Activated effector memory CD4-positive, alpha-beta T cell treated with Interleukin-2 at 50 U/mL for 16 hours (primary cell): ENCODE measurements at places on chromosomes 12 and 14.

- no peak for DNase-seq
Observed at GRCh38 chr14:82055515-82056115, 522.0 kb upstream of the SEL1L start.

GRCh38 chr12:72236071-72236705 is 36.0 kb upstream of the TRHDE start:
- no peak for DNase-seq

GRCh38 chr12:46261646-46262045 is 7.2 kb downstream of the SLC38A1 start:
- DNase-seq = no peak

GRCh38 chr14:52310541-52310940 is 3.6 kb upstream of the PTGER2 start:
- no peak for DNase-seq

GRCh38 chr14:74235017-74235416 is 4.2 kb upstream of the VSX2 start:
- DNase-seq = no peak

DNA sequence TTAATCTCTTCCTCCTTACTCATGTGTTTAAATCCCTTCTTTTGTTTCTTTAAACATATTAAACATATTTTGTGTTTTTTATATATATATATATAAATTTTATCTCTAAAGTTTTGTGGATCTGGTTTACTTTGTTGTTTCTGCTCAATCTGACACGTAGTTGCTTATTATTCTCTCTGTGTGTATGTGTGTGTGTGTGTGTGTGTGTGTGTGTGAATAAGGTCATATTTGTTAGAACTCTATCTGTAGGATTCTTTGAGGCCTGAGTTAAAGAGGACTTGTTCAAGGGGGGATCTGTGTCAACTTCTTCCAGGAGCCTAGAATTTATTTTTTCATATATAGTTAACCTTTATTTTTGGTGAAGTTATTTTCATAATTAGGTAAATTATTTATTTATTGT is 2.7 kb downstream of the GPR65 start:
- no peak for DNase-seq

GRCh38 chr14:70398280-70398679 is 18.6 kb downstream of the SYNJ2BP start:
- no peak for DNase-seq

GRCh38 chr14:54083549-54084239 is 127.1 kb upstream of the BMP4 start:
- no peak for DNase-seq

DNA sequence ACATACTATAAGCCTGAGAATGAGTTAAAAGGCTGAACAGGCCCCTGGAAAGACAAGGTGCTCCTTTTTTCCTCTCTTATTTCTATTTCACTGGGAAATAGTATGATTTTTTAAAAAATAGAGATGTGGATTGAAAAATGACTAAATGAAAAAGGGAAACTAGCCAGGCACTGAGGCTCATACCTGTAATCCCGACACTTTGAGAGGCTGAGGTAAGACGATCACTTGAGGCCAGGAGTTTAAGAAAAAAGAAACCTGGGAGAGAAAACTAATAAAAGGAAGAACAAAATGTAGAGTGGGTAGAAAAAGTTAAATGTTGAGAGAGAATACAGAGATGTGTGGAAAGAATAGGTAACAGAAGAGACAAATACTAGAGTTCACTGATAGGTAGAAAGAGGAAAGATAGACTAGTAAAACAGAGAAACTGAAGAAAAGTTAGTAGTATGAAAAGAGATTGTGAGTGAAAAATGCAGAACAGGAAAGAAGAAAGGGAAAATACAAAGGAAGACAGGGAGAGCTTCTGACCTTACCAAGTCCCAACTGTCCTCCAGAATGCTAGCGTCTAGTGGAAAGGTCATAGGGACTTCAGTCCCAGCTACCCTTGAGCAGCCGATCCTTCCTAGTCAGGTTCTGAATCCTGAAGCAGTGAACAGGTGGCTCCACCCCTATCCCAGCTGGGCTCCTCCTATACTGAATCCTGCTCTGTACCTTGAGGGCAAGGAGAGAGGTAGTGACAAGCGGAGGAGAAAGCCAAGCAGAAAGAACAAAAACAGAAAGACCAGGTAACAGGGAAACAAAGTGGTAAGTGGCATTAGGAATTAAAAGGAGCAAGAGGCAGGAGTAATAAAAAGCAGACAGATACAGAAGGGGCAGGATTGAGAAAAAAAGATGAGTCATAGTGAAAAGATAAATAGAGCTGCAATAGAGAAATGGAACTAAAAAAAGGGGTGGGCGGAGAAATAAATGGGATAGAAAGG is 7.3 kb downstream of the TMEM116 start:
- no peak for DNase-seq

GRCh38 chr12:131082290-131083194 is 128.8 kb downstream of the ADGRD1 start:
- DNase-seq = no peak
